CD4-positive, alpha-beta T cell treated with Interleukin-10 for 1 hour (primary cell): ENCODE measurements at places on chromosomes 6 and 20.

GRCh38 chr6:87721311-87721710, 19.3 kb upstream of the AKIRIN2 start:
- DNase-seq = no peak

- no peak for DNase-seq
These were observed 997 bp upstream of the FBXO30 start for GRCh38 chr6:145815309-145816274.

DNA sequence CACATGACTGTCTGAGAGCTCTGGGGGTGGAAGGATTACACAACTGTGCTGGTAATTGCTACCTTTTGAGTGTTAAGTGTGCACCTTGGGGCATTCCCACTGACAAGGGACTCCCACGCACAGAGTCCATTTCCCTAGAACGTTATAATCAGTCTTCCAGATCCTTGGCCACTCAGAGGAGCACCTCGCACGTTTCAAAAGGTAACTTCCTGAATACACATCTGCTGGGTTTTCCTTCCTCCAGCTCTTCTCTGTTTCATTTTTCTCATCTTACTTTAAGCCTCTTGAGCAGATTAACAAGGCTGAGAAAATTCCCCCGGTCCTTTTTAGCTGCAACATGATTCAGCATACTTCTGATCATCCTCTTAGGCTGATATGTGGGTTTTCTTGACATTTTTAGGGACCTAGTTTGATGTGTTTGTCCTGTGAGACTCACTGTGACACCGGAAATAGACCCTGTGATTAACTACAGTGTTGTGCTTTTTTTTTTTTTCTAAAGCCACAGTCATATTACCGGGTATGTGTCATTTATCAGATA, 98.4 kb upstream of the DUSP22 start:
- DNase-seq = peak; percentile 50

GRCh38 chr6:56051202-56051598, 175.8 kb upstream of the BMP5 start:
- no peak for DNase-seq

GRCh38 chr6:80263585-80263984, 157.1 kb downstream of the BCKDHB start:
- no peak for DNase-seq

- DNase-seq = no peak
These were observed 227.4 kb downstream of the TMEM200A start for GRCh38 chr6:130593200-130593599.

- DNase-seq = no peak
These were observed 315.8 kb upstream of the SOX4 start for GRCh38 chr6:21277601-21278374.

GRCh38 chr6:2274981-2275891, 29.8 kb upstream of the GMDS start:
- no peak for DNase-seq

GRCh38 chr20:63145156-63145555, 70.8 kb downstream of the YTHDF1 start:
- no peak for DNase-seq

GRCh38 chr20:9112541-9113515, 43.9 kb downstream of the PLCB4 start:
- no peak for DNase-seq

GRCh38 chr6:84273048-84273809, 45.8 kb upstream of the CEP162 start:
- no peak for DNase-seq

DNA sequence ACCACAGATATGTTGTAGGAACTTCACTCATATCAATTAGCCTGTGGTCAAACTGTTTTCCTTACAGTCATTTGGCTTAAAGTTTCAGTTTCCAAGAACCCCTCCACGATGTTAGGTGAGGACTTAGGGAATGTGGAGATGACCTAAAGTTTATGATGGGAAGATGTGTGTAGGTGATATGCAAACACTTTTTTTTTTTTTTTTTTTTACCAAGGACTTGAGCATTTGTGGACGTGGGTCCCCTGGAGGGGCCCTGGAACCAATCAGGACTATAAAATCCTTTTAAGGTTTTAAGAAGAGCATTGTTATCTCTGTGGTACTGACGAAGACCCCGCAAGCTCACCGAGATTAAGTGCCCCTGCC, 478 bp upstream of the MTHFD1L start:
- DNase-seq = no peak

DNA sequence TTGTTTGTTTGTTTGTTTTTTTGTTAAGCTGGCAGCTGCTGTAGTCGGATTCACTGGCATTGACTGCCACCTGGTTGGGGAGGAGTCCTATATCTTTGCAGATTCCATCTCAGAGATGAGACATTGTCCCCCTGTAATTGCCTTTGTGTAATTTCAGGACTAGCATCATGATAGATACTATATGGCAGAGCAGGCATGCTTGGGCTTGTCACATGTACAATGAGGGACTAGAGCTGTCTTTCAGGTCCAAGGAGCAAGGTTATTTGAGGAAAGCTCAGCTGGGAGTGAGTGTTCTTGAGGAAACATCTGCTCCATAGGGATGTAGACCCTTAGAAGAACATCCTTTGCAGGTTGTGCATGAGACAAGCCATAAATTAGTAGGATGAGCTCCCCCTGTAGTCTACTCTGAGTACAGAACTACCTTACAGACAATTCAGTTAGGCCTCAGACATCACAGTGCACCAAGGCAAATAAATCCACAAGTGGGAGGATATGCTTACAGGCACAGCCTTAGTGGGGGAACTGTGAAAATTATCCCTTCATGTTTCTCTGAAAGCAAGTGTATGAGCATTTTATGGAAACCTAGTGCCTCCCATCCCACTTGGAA, 62.1 kb downstream of the BMP2 start:
- no peak for DNase-seq

DNA sequence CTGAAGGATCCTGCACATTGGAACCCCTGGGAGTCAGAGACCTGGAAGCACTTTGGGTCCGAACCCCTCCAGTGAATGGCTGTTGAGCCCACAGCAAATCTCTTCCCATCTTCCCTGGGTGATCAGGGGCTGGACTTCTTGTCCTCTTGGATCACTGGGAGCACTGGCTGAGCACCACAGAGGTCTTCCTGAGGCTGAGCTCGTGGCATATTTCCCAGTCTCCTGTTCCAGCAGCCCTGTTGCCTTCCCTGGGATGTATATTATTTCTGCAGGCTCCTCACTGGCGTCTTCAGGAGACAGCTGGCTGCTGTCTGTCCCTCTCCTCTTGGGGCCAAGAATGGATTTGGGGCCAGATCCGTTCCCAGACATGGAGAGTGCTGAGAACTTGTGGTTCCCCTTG, 43.4 kb downstream of the PTK7 start:
- DNase-seq = no peak

- no peak for DNase-seq
These were observed 67.6 kb upstream of the SUPT3H start for GRCh38 chr6:45445364-45445748.

DNA sequence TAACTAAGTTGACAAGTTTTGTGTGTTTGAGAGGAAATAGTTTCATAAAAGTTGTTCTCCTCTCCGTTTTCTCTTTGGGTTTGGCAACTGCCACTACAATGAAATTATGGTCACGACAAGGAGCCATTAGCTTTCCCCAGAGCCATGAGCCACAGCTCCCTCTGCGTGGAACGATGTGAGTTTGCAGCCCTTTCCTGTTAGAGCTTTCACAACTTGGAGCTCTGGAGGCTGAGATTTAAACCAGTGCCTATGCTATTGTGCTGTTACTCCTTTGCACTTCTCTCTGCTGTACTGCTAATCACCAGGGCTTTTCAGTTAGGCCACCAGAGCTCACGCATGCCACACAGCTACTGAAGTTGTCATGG, 29.3 kb upstream of the TXNDC5 start:
- DNase-seq = no peak
